Esophagus squamous epithelium (tissue), 5 donors: ENCODE measurements at places on chromosomes 6 and 20. TPM values are rescaled to one million over a fixed set of nuclear protein-coding genes. Genes with fewer than 3 reads are reported as not detected.

DNA sequence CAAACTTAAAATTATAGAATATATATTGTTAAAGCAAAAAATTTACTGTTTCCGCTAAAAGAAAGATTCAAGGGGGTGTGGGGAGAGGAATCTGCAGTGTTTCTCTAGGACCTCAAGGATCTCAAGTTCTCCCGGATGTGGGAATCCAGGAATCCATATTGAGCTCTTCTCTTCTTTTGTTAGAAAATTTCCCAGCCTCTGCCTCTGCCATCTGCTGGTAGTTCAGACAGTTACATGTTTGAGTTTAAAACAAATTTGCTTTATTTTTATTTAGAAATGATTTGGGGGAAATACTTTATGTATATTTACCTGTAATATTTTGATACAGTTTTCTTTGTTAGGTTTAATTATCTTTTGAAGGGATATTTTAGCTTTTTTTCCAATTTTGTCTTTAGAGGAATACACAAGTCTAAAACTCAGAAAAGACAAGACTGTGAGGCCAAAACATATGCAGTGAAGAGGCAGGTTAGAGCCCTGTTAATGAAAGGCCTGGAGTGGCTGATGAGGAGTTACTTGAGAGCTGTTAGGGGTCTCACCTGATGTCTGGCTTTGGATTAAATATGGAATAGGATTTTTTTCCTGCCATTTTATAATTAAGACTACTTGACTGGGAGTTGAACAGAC lies 268.8 kb downstream of the ARID1B start:
- no peak overlapping the region for H3K27ac ChIP-seq
- H3K4me1 ChIP-seq: peaks cover 19% of the 10 kb centered on the region
- H3K36me3 ChIP-seq: no peaks in the 10 kb centered on the region
- H3K27me3 ChIP-seq: no peaks in the 10 kb centered on the region

DNA sequence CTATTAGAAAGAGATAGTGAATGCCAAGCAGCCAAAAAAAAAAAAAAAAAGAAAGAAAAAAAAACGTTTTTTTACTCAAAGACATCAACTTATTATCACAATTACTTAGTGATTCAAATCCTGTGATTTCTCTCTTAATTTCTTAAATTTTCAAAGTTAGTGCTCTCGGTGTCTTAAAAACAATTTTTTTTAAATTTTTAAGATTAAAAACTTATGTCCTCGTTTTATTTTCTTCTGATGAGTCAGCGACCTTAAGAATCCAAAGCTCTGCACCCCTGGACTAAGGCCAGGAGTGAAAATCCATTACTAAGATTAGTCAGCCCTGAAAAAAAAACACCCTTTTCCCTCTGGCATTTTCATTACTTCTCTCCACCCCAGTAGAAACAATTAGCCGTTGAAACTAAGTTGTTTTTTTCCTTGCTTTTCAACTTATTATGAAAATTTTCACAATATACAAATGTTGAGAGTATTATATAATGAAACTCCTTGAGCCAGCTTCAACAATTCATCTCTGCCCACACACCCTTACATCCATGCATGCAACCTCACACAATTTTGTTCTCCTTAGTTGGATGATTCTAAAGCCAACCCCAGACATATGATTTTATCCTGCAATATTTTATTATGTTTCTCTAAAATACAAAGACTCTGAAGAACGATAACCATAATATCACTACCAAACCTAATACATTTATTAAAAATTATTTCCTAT lies 85.6 kb upstream of the CARMIL1 start:
- no peak overlapping the region for H3K4me3 ChIP-seq
- no peaks in the 10 kb centered on the region for H3K36me3 ChIP-seq
- peak overlapping the region; percentile 88 for H3K27ac ChIP-seq

OR2H2 gene
- not detected for total RNA-seq

MUC22 gene
- 9.1 TPM for total RNA-seq

CLPSL2 gene
- total RNA-seq: not detected
